ENCODE measurements at places on chromosomes 6 and 20. TPM values are rescaled to one million over a fixed set of nuclear protein-coding genes. Genes with fewer than 3 reads are reported as not detected.

ZCCHC3 gene
- 11.2 TPM for total RNA-seq

ENPP1 gene
- total RNA-seq = 6.0 TPM

MICAL1 gene
- total RNA-seq = 55.3 TPM

ZKSCAN3 gene
- 4.7 TPM for total RNA-seq

MROH8 gene
- 2.6 TPM for total RNA-seq

DNA sequence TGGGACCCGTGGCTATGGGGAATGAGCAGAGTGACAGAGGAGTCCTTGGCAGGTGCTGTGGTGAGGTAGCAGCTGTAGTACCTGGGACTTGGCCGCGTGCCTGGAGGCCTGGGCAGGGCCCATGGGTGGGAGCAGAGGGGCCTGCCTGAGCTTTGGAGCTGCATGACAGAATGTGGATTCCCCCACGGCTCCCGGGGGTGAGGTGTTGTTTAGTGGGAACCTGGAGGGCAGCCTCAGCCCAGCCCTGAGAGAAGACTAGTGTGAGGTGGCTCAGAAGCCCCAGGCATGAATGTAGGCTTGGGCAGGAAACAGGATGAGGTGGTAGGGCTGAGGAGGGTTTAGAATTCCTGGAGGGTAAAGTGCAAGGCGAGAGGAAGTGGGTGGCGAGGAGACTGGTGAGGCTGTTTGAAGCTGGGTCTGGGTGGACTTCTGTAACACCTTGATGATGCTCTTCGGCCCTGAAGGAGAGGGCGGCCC lies 86.5 kb upstream of the SCP2D1 start:
- DNase-seq = no peak

- DNase-seq = no peak
Measured at GRCh38 chr20:47780720-47781389, 4.4 kb downstream of the SULF2 start.

DNA sequence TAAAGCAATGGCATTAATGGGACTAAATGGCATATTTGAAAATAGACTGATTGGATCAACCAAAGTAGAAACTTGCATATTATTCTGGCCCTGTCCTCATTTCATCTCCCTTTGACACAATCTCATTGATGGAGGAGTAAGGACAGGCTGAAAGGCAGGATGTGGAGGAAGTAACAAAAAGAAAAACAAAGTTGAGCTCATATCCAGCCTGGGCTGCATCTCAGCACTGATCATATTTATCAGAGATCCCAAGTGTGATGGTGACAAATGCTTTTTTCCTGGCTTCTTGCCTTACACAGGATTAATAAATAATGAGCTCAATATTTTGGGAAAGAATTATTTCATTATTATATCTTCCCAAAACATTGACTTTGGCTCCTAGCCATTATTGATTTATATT lies 622.7 kb downstream of the CD109 start:
- no peak for DNase-seq

- no peak for DNase-seq
Measured at GRCh38 chr6:75144386-75144785, 61.5 kb downstream of the COL12A1 start.

DNA sequence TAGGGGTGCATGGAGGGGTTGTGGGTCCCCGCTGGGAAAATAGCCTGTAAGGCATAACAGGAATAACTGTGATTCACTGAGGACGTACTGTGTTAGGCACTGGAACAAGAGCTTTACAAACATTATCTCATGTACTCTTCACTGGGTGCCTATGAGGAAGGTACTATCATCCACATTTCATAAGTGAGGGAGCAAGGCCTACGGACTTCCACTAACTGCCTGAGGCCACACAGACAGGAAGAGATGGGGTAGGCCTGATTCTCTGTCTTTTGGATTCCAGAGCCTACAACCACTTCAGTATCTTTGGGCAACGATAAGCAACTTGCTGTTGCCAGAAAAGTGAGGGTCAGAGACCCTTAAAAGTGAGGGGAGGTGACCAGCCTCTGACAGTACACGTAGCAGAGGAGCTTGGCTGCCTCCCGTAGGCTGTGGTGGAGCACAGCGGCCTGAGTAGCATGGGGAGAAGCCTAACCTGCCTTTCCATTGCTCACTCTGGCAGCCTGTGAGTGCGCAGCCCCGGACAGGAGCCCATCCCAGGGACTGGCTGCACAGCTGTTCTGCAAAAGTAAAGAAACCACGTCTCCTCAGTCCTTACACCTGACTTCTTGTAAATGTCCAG lies 30.4 kb downstream of the PSMB1 start:
- no peak for DNase-seq

DNA sequence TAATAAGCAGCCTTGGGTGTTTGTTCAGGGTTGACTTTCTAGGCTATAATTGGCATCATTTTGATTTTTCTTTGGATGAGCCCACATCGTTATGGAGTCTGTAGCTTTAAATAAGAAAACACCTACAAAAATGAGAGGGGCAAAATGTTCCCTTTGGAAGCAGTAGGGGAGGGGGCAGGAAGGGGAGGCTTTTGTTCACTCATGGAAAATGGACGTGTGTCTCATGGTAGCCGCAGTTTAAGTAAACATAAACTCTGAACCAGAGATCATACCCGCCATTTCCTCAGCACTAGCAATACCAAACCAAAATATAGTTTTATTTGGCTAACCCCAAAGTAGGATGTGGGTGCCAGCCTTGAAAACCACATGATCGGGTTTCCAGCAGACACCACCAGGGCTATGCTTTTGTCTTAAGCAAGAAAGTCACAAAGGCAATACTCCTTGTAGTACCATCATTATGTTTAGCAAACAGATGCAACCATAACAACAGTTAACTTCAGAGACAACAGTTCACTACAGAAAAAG lies 572.5 kb upstream of the JAG1 start:
- no peak for DNase-seq

- DNase-seq = no peak
Measured at GRCh38 chr6:44046516-44047178, 80.6 kb downstream of the MRPL14 start.

DNA sequence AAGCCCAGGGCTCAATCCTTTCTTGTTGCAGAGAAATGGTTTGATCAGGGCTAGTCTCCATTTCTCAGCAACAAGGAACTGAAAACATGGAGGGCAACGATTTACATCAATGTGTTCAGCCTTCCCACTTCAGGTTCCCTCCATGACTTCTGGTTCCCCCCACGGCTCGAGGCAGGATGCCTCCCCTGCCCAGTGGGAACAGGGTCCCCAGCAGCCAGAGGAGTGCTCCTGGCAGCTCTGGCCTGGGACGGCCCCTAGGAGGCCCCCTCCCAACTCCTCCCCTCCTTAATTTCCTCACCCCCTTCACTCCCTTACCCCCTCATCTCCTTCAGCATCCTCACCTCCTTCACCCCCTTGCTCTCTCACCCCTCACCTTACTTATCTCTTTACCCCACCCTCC lies 283.8 kb downstream of the CDC5L start:
- no peak for DNase-seq

DNA sequence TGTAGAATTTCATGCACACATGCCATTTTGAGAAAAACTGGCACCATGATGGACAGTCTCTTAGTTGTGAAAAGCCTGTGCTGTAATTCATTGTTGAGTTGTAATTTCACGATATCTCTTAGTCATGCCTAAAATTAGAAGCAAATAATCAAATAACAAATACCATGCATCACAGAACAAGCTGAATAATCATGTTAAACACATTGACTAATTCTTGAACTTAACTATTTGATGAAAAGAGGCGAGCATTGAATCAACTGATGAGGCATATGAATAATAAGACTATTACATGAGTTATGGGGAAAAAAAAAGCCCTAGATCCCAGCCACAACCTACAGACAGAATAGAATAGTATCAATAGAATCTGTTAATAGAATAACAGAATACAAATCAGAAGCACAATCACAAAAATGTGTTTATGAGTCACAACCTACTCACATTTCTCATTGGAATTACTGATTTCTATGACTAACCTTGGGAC lies 14.2 kb upstream of the RNF217 start:
- no peak for DNase-seq

DNA sequence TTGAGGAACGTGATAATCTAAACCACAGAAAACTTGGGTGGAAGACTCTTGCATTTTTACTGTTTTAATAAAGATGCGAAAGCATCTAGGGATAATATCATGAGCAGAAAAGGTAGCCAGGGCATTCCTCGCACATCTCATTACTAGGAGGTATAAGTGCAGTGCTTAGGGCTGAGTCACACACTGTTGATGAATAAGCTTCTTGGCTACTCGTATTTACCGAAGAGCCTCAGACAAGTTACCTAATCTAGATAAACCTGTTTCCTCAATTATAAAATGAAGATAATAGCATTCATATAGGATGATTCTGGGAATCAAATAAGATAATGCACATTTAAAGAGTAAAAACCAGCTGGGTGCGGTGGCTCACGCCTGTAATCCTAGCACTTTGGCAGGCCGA lies 780 bp upstream of the KIAA0319 start:
- no peak for DNase-seq

GRCh38 chr20:14055127-14055742 lies 59.9 kb downstream of the MACROD2 start:
- DNase-seq = peak; percentile 70

DNA sequence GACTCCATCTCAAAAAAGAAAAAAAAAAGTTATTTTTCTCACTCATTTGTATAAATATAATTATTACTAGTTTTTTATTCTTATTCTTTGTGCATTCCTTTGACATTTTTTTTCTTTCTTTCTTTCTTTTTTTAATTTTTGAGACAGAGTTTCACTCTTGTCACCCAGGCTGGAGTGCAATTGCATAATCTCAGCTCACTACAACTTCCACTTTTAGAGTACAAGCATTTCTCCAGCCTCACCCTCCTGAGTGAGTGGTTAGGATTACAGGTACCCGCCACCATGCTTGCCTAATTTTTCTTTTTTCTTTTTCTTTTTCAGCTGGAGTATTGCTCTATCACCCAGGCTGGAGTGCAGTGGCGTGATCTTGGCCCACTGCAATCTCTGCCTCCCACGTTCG lies 51.4 kb upstream of the JARID2 start:
- DNase-seq = no peak

DNA sequence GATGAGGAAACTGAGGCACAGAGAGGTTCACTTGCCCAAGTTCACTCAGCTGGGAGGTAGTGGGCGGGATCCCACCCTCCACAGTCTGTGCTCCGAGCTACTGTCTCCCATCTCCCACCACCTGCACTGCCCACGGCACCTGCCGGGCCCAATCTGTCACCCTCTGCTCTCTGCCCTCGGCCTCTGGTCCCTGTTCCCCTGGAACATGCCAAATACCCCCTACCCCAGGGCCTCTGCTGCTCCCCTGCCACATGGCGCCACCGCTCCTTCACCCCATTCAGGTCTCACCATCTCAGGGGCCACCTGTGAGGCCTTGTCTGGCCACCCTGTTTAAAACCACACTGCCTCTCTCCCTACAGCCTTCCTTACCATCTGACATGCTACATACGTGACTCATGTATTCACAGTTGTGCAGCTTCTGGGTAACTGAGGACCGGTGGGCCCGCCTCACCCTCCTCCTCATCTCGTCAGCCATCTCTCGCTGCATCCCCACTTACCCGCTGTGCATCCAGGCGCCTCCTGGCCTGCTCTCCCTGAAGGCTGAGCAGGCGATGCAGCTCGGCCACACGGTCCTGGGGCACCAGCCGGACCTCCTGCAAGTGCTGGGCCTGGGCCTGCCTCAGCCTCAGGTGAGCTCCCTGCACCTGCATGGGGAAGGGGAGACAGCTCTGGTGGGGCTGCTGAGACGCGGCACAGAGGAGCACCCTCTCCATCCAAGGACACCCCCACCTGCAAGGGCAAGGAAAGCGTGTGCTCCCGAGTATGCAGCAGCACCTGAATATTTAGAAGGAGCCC lies 50.6 kb downstream of the GINS1 start:
- no peak for DNase-seq

- no peak for DNase-seq
Measured at GRCh38 chr6:169121013-169121412, 132.6 kb downstream of the THBS2 start.

GRCh38 chr6:398558-399078 lies 7.1 kb downstream of the IRF4 start:
- no peak for DNase-seq
